A172 (cell line): ENCODE measurements at places on chromosomes 7 and 10. TPM values are rescaled to one million over a fixed set of nuclear protein-coding genes. Genes with fewer than 3 reads are reported as not detected.

Gene DIP2C
- total RNA-seq, result 10.0 and 12.8 TPM in 2 replicates

Gene PAPSS2
- 39.3 and 40.4 TPM in 2 replicates for total RNA-seq

Gene PTPRE
- 3.8 and 4.7 TPM in 2 replicates for total RNA-seq

Gene ITGB8
- 17.8 and 20.8 TPM in 2 replicates for total RNA-seq

Gene ADRB1
- 1.1 and 1.5 TPM in 2 replicates for total RNA-seq

Gene NKX2-3
- 0.19 and 1.2 TPM in 2 replicates for total RNA-seq

Gene WASHC2C
- total RNA-seq, result 38.8 and 41.3 TPM in 2 replicates

Gene H2AZ2
- total RNA-seq, result 507 and 572 TPM in 2 replicates

Gene CACNB2
- total RNA-seq, result 0.02 TPM in 1 of 2 replicates, not detected in the other

Gene UCMA
- not detected in 2 replicates for total RNA-seq

DNA sequence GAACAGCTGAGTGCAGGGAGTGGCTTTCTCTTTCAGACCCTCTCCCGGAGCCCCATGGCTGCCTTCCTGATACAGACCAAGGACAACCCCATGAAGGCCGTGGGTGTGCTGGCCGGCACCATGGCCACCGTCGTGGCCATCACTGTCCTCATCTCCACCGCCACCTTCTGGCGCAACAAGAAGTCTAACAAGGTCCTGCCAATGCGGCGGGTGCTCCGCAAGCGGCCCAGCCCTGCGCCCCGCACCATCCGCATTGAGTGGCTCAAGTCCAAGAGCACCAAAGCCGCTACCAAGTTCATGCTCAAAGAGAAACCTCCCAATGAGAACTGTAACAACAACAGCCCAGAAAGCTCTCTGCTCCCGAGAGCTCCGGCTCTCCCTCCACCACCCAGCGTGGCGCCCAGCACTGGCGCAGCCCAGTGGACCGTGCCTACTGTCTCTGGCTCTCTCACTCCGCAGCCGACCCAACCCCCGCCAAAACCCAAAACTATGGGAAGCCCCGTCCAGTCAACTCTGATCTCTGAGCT is 11.2 kb downstream of the LRIT2 start:
- DNase-seq, result no peak

- no peak for DNase-seq
Measured at GRCh38 chr7:142881586-142882337, 3.8 kb downstream of the TRPV6 start.

GRCh38 chr7:119482209-119482608 is 790.8 kb upstream of the KCND2 start:
- peak; percentile 40 for DNase-seq

- no peak for DNase-seq
Measured at GRCh38 chr10:17454161-17455014, at the start of gene ST8SIA6. Gene ST8SIA6, minus strand, starts transcription at chr10:17454595. Its CDS starts 340 bp downstream, at chr10:17454255.

DNA sequence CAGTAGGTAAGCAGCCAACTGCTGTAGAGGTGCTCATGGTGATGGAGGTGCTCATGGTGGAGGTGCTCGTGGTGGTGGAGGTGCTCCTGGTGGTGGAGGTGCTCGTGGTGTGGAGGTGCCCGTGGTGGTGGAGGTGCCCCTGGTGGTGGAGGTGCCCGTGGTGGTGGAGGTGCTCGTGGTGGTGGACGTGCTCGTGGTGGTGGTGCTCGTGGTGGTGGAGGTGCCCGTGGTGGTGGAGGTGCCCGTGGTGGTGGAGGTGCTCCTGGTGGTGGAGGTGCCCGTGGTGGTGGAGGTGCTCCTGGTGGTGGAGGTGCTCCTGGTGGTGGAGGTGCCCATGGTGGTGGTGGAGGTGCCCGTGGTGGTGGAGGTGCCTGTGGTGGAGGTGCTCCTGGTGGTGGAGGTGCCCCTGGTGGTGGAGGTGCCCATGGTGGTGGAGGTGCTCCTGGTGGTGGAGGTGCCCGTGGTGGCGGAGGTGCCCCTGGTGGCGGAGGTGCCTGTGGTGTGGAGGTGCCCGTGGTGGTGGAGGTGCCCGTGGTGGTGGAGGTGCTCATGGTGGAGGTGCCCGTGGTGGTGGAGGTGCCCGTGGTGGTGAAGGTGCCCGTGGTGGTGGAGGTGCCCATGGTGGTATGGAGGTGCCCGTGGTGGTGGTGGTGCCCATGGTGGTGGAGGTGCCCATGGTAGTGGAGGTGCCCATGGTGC is 517.3 kb downstream of the PTPRN2 start:
- no peak for DNase-seq

DNA sequence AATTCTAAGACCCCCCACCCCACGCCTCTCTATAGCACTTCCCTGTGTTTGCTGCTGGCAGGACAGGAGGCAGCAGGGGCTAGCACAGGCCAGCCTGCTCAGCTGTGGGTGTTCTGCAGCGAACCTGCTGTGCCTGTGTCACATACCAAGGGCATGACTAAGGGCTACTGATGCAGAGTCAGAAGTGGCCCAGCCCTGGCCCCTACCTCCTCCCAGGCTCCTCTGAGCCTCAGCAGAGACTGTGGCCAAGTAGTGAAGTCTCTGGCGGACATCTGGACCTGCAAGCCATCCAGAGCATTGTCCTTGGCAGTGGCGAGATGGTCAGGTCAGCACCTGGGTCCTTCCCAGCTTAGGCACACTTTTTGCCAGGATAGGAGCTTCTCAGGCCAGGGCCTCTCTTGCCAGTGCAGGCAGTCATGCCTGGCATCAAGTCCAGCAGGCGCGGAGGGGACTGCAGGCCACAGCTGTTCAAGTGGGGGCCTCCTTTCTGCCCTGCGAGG is 116.3 kb upstream of the RET start:
- DNase-seq, result peak; percentile 62

GRCh38 chr7:137825489-137825888 is 21.3 kb downstream of the DGKI start:
- DNase-seq, result no peak

DNA sequence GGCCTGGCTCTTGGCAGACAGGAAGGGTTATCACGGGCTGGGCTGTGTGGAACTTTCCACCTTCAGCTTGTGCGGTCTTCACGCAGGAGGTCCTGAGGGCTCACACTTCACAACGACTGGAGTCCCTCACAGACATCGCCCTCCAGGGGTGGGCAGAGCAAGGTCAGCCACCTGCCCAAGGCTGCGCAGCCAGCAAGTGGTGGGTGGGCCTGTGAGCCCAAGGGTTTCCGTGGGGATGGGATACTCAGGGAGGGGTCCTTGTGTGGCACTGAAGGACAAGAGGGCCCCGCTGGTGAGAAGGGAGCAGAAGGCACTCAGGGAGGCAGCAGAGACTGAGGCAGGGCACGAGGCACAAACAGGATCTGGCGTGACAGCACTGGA is 22.0 kb downstream of the PDIA4 start:
- no peak for DNase-seq

GRCh38 chr10:34814223-34814912 is 728 bp downstream of the PARD3 start:
- no peak for DNase-seq

GRCh38 chr10:44913350-44914081 is 2.4 kb downstream of the TMEM72 start:
- DNase-seq, result no peak

DNA sequence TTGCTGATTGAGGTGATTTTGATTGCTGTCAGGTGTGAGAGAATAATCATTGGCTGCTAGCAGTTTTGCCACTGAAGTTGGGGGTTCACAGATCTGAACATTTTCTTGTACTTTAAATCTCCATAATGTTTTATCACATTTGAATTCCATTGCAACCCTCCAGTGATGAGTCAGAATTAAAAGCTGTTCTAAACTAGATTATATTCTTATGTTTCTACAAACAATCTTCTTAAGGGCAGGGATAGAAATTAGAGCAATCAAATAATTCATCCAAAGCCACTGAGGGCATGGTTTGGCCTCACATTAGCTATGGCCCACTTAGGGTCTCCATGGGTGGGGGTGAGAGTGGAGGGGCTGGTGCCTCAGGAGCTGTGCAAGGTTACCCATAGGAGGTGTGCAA is 53.0 kb upstream of the RPA3 start:
- DNase-seq, result no peak

DNA sequence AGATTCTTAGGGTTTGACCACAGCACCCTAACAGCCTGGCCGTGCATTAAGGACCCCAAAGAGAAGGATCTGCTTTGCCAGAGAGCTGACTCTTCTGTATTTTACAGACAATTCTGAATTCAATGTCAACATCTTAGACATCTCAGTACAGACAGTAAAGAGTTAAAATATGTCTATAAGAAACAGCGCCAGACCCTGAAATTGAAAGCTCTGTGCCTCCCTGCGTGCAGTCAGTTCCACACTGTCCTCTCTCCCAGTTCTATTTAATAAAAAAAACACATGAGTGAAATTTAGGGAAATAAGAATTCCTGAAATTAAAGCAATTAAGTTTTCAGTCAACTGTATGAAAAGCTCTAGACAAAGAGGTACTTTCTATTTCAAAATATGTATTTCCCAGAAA is 45.1 kb downstream of the MET start:
- no peak for DNase-seq

DNA sequence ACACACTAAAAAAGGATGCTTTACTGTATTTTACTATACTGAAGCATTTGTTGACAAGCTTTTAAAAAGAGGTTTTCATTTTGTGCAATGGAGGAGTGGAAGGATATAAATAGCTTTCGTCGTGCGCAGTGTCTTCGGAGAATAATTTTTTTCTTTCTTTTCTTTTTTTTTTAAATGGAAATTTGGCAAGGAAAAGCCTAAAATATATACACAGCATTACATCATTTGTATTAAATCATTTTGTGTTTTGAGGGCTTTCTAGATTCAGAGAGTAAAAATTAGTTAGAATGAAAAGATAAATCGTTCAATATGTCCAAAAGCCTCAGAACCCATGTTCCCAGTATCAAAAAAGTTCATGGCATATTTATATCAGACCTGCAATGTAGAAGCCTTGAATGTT is 150.2 kb upstream of the FERD3L start:
- DNase-seq, result no peak

- no peak for DNase-seq
Measured at GRCh38 chr7:20340839-20341238, 10.1 kb downstream of the ITGB8 start.

DNA sequence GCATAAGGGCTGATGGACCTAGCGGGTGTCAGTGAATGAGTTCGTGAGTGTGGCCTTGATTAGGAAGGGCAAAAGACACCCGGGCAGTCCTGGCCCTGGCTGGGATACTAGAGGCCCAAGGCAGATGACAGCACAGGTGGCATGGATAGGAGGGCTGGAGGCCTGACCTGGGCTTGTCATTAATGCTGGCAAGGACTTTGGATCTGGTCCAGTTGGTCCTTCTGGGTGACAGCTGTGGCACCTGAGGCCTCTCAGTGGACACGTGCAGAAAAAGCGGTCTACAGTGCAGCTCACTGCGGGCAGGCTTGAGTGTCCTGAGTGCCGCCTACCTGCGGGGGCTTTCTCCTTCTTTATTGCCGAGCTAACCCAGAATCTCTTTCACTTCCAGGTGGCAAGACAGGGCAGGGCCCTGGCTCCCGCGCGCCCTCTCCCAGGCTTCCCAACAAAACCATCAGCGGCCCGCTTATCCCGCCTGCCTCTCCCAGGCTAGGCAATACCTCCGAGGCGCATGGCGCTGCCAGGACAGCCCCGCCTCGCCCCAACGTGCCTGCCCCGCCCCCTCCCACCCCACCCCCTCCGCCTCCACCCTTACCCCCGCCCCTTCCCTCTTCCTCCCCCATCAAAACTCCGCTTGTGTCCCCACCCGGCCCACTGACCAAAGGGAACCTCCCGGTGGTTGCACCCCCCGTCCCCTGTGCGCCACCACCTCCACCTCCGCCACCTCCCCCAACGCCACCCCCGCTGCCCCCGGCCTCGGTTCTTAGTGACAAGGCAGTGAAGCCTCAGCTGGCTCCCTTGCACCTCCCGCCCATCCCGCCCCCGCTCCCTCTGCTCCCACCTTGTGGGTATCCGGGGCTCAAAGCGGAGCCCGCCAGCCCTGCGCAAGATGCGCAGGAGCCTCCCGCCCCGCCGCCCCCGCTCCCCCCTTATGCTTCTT is 77.4 kb downstream of the WIPF3 start:
- no peak for DNase-seq

- no peak for DNase-seq
Measured at GRCh38 chr7:94274828-94275227, 119.9 kb upstream of the COL1A2 start.
